Caco-2 (cell line): ENCODE measurements at places on chromosomes 5 and 9. TPM values are rescaled to one million over a fixed set of nuclear protein-coding genes. Genes with fewer than 3 reads are reported as not detected.

KIAA1958 gene
- total RNA-seq, result 20.0 and 22.7 TPM in 2 replicates

DNA sequence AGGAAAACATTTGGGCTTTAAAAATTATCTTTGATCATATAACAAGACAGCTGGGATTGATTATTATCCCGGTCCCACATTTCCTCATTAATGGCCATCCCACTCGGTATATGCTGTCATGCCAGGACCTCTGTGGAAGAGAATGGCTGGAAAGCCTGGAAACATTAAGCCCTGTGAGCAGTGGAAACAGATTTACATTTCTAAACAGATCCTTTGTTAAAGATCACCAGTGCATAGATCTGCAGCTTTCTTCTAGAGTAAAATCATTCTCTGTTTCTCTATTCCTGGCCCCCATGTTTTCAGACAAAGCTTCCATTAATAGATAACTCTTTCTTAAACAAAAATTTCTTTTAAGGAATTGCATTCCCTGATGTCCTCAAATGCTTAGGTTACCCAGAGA, 152.2 kb downstream of the CAVIN4 start:
- DNase-seq, result no peak

DNA sequence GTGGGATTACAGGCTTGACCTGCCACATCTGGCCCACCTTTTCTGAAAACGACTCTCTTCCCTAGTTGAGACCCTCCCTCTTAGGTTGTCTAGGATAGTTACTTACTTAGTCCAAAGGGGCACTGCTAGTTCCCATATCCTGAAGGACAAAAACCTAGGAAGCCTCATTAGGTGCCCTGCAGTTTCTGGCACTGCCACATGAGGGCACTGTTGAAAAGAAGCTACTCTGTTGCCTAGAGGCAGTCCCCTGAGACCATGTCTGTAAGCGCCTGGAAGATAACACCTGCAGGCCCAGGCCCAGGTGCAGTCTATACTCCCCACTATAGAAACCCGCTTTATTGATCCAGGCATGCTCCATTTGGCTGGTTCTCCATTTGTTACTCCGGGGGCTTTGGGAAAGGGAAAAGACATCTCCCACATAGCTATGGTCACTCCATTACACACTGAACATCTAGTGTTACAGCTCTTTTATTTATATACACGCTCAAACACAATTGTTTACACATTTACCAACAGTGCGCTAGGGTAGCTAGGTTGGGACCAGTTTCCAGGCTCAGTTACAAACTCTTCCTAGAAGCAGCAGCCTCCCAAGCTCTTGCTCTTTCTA, 73.4 kb upstream of the PPARGC1B start:
- peak; percentile 67 for DNase-seq

DNA sequence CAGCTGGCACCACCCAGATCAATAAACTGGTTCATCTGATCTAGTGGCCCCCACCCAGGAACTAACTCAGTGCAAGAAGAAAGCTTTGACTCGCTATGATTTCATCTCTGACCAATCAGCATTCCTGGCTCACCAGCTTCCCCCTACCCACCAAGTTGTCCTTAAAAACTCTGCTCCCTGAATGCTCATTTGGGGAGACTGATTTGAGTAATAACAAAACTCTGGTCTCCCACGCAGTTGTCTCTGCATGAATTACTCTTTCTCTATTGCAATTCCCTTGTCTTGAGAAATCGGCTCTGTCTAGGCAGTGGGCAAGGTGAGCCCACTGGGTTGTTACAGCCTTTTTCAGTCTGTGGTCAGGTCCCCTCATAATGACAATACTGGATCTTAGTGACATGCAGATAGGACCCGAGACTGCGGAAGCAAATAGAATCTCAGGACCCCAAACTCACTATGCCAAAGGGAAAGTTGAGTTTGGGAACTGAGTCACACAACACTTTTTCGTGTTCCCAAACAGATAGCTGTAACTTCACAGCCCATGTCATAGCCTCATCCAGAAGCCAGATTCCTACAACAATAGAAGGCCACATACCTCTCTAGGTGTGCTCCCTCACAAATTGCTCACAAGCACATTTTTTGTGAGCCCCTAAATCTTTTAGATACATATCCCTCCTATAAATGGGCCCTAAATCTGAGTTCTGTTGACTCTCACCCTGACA, 175.2 kb upstream of the RAI14 start:
- DNase-seq, result no peak
